ENCODE measurements at places on chromosomes 1 and 21.

GRCh38 chr1:39898648-39899603 is 2.8 kb downstream of the MYCL start:
- no peak for DNase-seq

DNA sequence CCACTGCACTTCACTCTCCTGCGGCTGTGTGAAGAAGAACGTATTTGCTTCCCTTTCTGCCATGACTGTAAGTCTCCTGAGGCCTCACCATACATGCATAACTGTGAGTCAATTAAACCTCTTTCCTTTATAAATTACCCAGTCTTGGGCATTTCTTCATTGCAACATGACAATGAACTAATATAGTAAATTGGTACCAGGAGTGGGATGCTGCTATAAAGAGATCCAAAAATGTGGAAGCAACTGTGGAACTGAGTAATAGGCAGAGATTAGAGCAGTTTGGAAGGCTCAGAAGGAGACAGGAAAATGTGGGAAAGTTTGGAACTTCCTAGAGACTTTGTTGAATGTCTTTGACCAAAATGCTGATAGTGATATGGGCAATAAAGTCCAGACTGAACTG is 1907.9 kb downstream of the MRPL39 start:
- DNase-seq: no peak

GRCh38 chr1:86779308-86780191 is 75.2 kb downstream of the SH3GLB1 start:
- DNase-seq: no peak

DNA sequence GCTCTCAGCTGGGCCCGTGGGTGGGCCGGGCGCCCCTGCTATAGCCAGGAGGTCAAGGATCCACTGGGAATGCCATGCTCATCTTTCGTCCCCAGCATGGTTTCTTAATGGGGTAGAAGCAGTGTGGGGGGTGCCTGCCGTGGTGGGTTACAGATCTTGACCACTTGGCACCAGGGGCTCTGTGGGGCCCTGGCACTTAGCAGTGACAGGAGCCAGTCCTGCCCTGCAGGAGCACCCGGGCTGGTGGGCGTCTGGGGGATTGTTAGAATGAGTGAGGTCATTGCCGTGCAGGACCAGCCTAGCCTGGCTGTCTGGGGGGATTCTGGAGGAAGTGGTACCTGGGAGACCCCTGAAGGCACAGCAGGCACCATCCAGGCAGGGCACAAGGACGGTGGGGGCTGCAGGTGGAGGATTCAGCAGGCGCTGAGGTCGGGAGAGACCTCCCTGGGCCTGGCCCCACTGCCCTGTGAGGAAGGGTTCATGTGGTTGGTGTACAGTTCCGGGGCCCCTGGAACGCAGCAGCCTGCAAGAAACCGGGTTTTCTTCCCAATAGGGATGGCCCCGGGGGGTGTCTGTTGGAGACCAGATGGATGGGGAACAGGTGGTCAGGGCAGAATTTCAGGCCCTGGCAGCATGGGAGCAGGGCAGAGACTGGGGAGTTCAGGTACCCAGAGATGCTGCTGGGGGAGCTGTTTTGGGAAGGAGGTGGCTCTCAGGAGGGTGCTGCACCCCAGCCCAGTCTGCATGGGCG is 4.8 kb downstream of the AIRE start:
- DNase-seq: no peak

DNA sequence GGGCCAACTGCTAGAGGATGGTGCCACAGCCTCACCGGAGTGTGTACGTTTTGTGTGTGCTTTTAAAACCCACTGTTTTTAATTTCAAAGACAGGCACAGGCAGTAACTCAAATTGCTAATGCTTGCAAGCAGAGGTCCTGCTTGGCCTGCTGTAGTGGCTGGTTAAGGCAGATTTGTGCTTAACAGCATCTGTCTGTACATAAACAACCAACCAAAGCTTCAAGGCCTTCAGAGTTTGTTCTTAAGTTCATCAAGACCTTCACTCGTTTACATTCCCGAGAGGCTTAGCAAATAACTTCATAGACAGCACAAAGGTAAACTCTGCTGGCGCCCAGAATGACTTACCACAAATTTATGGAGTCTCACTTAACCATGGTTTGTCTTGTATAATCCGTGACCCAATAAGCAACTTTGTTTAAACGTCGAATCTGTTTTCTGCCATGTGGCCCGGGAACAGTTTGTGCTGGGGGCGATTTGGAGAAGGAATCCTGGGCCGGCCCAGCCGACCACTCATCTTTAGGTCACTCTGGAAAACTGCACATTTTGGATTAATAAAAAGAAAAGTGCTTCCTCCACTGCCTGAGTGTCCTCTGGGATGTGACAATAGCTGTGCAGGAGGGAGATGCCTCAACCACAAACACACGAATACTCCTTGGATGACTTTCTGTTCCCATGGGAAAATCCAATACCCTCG is 58.1 kb downstream of the CAPZB start:
- no peak for DNase-seq

DNA sequence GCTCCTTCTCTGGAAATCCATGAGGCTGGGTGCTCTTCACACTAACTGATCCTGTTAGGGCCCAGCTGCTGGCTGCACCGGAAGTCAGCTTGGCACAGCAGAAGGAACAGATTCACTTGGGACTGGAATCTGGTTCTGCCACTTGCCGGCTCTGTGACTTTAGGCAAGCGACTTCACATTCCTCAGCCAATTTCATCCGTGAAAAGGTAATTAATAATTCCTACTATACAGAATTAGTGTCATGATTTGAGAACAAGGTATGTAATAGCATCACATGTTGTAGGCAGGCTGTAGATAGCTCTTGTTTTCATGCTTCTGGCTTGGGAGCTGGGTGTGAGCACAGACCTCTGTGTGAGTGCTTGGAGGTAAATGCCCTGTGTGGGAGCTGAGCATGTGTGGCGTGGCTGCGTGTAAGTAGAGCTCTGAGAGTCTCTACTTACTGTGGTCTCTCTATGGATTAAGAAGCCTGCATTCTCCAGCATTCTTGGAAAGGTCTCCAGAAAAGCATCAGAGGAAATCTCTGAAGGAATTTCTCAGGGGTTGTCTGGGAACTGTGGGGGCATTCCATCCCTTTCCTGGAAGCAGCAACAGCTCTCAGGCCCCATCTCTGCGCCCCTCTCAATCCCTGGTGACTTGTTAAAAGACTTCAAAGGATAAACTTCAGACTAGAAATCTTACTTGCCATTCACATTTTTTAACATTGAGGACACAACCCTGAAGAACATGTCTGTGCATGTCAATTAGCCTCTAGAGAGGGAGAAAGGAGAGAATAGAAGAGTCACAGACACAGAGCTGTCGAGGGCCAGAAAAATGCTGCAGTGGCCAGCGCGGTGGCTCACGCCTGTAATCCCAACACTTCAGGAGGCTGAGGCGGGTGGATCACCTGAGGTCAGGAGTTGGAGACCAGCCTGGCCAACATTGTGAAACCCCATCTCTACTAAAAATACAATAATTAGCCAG is 47.7 kb upstream of the PPM1J start:
- no peak for DNase-seq
